H1 (cell line): ENCODE measurements at places on chromosomes 7 and 10. TPM values are rescaled to one million over a fixed set of nuclear protein-coding genes. Genes with fewer than 3 reads are reported as not detected.

DNA sequence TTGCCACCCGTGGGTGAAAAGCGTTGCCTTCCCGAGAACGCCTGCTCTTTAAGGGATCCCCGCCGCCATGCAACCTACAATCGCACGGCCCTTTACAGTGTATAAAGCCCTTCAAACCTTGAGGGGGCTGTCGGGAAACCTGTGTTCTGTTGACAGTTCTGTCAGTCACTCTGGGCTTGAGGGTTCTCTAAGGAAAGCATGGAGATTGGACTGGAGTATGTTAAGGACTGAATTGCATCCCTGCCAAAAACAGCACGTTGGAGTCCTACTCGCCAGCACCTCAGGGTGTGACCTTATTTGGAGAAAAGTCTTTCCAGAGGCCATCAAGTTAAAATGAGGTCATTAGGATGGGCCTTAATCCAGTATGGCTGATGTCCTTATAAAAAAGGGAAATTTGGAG is 70.6 kb downstream of the PFKFB3 start:
- H3K27ac ChIP-seq = no peak overlapping the region
- no peaks in the 10 kb centered on the region for H3K36me3 ChIP-seq
- no peaks in the 10 kb centered on the region for H3K27me3 ChIP-seq
- H3K4me3 ChIP-seq = no peak overlapping the region
- DNase-seq = no peak

DNA sequence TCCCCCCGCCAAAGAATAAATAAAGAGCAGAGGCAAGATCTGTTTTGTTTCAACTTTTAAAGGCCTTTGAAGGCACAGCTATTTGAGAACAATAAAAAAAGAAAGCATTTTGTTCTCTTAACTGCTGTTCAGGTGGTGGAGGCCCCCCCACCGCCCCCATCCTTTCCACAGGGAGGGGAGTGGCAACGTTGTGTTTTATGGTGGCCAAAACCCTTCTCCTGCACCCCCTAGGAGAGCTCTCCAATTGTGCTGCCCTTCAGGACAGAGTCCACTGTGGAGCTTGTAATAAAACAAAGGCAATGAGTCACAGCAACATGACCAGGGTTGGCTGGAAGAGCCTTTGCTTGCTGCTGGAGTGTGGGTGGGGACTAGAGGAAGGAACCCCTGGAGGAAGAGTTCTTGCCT is 987.9 kb downstream of the KCNMA1 start:
- no peaks in the 10 kb centered on the region for H3K27me3 ChIP-seq
- H3K27ac ChIP-seq = no peak overlapping the region
- H3K36me3 ChIP-seq = no peaks in the 10 kb centered on the region
- peaks cover 2% of the 10 kb centered on the region; the same call in 1 of the 2 replicates for H3K4me1 ChIP-seq
- no peak for DNase-seq

DNA sequence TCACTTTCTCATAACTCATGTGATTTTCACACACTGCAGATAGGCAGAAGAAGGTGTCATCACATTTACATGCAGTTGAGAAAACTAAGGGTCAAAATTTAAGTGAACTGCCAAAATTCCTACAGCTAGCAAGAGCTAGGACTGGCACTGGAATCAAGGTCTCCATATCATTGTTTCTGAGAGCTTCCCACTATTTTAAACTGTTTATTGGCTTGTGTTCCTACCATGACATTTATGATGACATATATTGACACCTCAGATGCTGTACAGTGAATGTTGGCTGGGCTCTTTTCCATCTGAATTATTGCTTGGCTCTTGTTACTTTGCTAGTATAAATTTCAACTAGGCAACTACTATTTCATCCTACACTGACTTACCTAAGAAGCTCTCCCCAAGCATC is 2.0 kb downstream of the THSD7A start:
- H3K27me3 ChIP-seq = 0 out of 2 replicates have a peak, but pooled peaks cover 2% of the 10 kb centered on the region
- DNase-seq = no peak
- H3K4me1 ChIP-seq = peaks cover 2% of the 10 kb centered on the region; the same call in 1 of the 2 replicates
- H3K36me3 ChIP-seq = no peaks in the 10 kb centered on the region

DNA sequence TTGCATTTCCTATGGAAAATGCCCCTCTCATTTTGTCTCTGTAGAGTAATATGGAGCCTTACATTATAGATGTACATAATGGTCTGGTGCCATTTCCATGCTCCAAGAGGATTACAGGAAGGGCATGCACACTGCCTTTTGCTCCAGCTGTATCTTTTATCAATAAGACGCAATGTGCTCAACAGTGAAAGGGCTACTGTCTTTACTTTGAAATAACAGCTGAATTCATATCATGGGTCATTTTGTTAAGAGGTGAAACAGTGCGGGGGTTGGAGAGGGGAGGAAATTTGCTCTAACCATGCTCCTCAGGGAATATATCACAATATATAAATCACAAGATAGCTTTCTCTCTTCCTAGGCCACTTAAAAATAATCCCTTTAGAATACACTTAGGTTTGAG is 77.7 kb downstream of the ICA1 start:
- H3K27ac ChIP-seq = no peak overlapping the region
- no peak overlapping the region for H3K4me3 ChIP-seq
- H3K27me3 ChIP-seq = no peaks in the 10 kb centered on the region
- no peaks in the 10 kb centered on the region; the same call in 1 of the 2 replicates for H3K36me3 ChIP-seq
- H3K4me1 ChIP-seq = peaks cover 10% of the 10 kb centered on the region
- no peak for DNase-seq

SAMD9L gene
- not detected in 2 replicates for polyA plus RNA-seq

OR2A12 gene
- polyA plus RNA-seq = not detected in 2 replicates

SLC39A12 gene
- polyA plus RNA-seq = not detected in 2 replicates

- H3K4me3 ChIP-seq = no peak overlapping the region
- no peaks in the 10 kb centered on the region for H3K4me1 ChIP-seq
- no peak overlapping the region for H3K27ac ChIP-seq
- H3K36me3 ChIP-seq = no peaks in the 10 kb centered on the region
- H3K27me3 ChIP-seq = no peaks in the 10 kb centered on the region
- DNase-seq = no peak
These were observed 736.2 kb downstream of the PARD3 start for GRCh38 chr10:34078745-34079470.

- no peak overlapping the region for H3K4me3 ChIP-seq
- H3K36me3 ChIP-seq = no peaks in the 10 kb centered on the region
- DNase-seq = no peak
- no peaks in the 10 kb centered on the region for H3K4me1 ChIP-seq
These were observed 80.8 kb downstream of the NKX6-2 start for GRCh38 chr10:132705173-132705572.

- H3K4me1 ChIP-seq = no peaks in the 10 kb centered on the region
- no peaks in the 10 kb centered on the region for H3K36me3 ChIP-seq
- no peak overlapping the region for H3K4me3 ChIP-seq
- no peaks in the 10 kb centered on the region for H3K27me3 ChIP-seq
These were observed 260.8 kb upstream of the MKI67 start for GRCh38 chr10:128386816-128387604.

DNA sequence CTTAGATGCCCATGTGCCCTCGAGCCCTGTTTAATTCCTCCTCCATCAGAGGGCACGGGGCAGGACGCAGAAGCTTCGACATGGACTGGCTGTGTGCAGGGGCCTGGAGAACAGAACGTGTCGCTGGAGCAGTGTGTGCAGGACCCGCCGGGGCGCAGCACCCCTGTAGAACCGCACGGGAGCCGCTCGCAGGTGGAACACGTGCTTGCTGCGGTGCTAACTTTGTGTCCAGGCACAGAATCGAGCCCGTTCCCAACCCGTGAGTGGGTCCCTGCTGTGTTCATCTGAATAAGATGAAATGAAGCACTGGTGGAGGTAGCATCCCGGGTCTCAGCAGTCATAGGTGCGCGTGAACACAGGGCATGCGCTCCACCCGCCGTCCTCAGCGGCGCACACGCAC is 116.9 kb downstream of the WDR37 start:
- no peak for DNase-seq
- no peaks in the 10 kb centered on the region for H3K36me3 ChIP-seq
- no peak overlapping the region for H3K27ac ChIP-seq
- no peak overlapping the region for H3K4me3 ChIP-seq
- no peaks in the 10 kb centered on the region for H3K27me3 ChIP-seq

DNA sequence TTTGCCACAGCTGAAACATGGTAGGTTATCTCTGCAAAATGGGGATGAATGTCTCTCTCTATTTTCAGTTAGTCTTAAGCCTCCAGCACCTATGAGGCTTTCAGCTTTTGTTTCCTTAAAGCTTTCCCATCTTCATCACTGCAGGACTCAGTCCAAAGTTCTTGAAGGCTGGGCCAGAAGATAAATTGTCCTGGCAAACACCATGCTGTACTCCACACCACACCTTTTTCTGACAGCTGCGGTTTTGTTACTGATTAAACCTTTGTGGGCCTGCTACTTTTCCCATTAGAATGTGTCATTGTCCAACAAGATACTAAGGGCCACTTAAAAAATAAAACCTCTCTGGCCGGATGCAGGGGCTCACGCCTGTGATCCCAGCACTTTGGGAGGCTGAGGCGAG is 87.2 kb upstream of the A1CF start:
- H3K36me3 ChIP-seq = no peaks in the 10 kb centered on the region
- no peak overlapping the region for H3K27ac ChIP-seq
- DNase-seq = no peak
- no peaks in the 10 kb centered on the region for H3K27me3 ChIP-seq

ZNF3 gene
- 21.3 and 26.9 TPM in 2 replicates for polyA plus RNA-seq
